Neuronal stem cell (in vitro differentiated cells): ENCODE measurements at places on chromosomes 7 and 10.

- no peak for DNase-seq
Observed at GRCh38 chr10:68327889-68328786, 3.7 kb upstream of the HNRNPH3 start.

- no peak for DNase-seq
Observed at GRCh38 chr10:15254808-15255648, 86.5 kb upstream of the NMT2 start.

DNA sequence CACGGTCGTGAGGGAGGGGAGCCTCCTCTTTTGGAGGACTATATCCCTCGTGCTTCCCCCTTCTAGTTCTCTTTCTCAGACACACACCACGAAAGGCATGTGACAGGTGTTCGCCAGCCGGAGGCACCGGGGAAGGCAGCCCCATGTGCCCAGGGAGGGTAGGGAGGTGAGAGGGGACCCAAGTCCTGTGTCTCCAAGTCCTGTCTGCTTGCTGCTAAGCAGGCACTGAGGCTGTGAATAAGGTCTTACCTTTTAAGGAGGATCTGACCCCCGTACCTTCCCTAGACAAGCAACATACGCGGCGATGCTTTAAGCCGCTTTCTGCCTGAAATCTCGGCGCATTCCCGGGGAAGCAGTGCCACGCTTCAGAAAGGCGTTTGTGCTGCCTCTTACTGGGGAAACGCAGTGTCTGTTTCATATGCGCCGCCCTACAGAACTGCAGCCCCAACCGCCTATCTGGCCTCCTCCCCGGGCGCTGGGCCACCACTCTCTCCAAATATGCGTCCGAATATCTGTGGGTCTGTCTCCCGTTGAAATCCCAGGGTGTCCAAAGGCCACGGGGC is 770 bp downstream of the PLXNA4 start:
- DNase-seq = no peak

DNA sequence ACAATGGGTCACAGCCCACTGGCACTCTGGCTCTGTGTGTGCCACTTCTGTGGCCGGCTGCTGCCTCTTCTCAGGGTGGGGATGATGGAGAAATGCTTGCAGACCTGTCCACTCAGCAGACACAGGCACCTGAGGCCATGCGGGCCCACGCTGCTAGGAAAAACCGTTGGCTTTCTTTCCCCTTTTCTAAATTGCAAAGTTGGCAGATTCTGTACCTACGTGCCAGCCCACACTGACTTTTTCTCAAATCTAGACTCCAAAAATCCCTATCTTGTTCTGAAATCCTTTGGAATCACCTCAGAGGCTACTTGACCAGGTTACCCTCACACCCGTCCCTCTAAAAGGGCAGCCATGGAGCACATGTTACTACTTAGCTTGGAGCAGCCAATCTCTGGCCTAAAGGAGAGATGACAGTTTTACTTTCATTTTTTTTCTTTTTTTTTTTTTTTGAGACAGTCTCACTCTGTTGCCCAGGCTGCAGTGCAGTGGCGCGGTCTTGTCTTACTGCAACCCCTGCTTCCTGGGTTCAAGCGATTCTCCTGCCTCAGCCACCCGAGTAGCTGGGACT is 99.4 kb downstream of the RNF216 start:
- no peak for DNase-seq

DNA sequence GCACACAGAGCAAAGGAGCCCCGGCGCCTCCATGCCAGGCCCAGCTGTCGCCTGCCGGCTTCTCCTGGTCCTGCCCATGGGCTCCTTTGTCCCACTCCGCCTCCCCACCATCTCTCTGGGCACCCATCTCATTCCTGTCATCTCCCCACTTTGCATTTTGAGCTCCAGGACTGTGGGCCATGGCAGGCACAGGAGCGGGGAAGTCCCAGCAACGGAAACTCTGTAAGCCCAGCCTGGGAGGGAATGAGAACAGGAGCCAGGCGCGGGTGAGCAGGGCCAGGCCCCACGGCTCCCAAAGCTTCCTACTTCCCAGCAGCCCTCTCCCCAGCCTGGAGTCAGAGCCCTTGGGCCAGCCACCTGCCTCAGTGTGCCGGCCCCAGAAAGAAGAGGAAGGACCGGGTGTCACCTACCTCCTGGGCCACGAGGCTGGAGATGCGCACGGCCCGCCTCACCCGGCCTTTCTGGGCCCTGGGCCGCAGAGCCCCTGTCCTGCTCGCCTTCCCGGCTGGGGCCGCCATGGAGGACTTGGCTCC is 23.1 kb downstream of the KCNH2 start:
- no peak for DNase-seq

DNA sequence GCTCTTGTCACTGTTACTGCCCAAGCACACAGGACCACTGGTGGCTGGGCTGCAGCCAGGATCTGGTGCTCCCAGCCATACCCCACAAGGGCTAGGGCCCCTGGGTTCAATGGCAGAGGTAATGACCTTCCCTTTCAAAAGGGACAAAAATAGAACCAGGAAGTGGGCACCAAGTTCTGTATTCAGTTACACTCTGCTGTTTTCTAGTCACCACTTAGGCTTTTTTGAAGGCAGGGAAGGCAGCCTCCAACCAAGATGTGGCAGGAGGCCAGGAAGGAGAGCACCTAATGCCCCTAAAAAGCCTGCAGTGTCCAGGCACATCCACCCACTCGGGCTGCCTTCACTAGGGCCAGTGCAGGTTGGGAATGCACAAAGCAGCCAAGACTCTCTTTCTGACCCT is 47.8 kb downstream of the NOD1 start:
- DNase-seq = no peak

GRCh38 chr7:34675749-34676374 is 17.8 kb downstream of the NPSR1 start:
- DNase-seq = peak; percentile 20

GRCh38 chr10:75294031-75294437 is 58.3 kb upstream of the COMTD1 start:
- no peak for DNase-seq

DNA sequence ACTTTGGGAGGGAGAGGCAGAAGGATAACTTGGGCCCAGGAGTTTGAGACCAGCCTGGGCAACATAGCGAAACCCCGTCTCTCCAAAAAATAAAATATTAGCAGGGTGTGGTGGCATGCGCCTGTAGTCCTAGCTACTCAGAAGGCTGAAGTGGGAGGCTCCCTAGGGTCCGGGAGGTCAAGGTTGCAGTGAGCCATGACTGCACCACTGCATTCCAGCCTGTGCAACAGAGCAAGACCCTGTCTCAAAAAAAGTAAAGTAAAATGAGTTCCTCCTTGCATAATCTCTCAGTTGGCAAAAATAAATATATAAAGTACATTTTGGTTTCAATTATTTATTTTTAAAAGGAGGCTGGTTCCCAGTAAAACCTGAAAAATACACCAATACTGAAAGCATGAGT is 11.8 kb downstream of the NANOS1 start:
- DNase-seq = no peak

DNA sequence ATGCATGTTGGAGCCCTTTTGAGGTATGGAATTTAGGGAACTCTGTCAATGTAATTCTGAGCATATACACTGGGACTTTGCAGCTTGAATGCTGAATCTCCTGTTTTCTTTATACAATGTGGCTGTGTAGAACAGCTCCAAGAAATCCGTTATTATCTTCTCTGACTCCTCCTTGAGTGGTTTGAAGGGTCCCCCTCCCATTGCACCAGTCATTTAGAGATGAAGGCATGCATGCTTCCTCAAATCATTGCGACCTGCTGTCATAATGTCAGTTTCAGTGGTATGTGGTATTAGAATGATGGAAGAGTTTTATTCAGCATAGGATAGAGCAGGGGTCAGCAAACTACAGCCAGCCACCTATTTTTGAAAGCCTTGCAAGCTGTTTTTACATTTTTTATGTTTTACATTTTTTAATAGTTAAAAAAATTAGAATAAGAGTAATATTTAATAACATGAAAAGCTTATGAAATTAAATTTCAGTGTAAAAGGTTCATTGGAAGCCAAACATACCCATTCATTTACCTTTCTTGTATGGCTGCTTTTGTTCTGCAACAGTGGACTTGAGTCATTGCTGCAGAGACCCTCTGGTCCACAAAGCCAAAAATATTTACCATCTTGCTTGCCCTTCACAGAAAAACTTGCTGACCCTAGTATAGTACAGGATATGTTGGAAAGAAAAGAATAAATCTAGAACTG is 8.1 kb downstream of the STK17A start:
- no peak for DNase-seq

DNA sequence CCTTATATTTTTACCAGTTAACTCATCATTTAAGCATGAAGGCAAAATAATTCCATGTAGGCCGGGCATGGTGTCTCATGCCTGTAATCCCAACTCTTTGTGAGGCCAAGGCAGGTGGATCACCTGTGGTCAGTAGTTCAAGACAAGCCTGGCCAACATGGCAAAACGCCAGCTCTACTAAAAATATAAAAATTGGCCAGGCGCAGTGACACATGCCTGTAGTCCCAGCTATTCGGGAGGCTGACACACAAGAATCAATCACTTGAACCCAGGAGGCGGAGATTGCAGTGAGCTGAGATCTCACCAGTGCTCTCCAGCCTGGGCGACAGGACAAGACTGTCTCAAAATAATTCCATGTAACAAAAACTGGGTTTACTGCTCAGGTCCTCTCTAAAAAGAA is 18.3 kb downstream of the HNRNPA2B1 start:
- no peak for DNase-seq

DNA sequence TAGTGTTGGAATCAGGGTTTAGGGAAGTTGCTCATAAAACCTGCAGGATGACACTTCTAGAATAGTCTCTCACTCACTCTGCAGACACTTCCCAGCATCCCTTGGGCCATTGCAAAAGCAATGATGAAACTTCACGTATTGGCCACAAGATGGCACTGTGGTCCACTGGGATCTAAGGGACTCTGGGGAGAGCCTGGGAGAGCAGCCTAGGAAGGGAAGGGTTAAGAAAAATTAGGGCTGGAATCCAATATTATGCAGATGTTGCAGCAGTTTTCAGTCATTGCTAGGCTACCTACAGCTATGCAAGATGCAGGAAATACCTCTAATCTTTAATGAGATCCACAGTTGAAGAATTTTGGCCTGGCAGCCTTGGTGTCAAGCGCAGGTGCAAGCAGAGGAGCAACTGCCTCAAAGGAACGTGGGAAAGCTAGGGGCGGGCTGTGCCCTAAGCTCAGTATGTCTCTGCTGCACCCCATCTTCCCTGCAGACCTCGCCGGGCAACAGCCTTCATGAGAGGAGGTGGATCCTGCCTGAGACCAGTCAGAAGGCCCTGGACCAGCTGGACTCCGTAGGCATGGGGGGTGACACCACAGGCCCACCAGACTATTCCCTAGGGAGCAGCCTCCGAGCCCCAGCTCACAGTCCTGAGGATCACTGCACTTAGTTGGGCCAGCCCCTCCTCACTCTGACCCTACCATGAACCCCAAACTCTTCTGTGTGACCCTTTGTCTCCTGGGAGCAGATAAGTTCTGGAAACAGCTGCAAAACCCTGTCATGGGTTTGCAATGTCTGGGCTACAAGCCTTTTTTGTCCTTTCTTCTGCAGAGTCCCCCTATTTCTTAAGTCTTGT is 127.9 kb upstream of the PRSS58 start:
- DNase-seq = peak; percentile 26

GRCh38 chr10:28637346-28637745 is 40.0 kb upstream of the BAMBI start:
- no peak for DNase-seq

- no peak for DNase-seq
Observed at GRCh38 chr10:131724169-131724545, 176.7 kb upstream of the PPP2R2D start.

GRCh38 chr7:30423788-30424505 is 54.6 kb downstream of the NOD1 start:
- DNase-seq = no peak

DNA sequence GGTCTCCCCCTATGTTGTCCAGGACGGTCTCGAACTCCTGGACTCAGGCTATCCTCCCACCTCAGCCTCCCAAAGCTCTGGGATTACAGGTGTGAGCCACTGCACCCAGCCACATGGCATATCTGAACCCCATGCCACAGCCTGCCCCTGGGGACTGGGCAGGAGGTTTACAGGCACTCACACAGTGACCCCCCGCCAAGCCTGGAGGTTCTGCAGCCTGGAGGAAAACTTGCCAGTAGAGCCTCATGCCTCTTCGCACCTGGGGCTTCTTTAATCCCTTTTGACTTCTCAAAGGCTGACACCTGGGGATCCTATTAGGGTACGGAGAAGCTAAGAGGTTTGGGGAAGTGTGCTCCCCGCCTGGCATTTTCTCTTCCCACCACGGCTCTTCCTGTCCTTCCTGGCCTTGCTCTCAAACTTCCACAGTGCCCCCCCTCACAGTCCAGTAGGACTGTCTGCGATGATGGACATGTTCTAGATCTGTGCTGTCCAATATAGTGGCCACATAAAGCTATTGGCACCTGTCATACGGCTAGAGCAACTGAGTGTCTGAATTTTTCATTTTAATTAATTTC is 11.4 kb upstream of the KCP start:
- DNase-seq = no peak

DNA sequence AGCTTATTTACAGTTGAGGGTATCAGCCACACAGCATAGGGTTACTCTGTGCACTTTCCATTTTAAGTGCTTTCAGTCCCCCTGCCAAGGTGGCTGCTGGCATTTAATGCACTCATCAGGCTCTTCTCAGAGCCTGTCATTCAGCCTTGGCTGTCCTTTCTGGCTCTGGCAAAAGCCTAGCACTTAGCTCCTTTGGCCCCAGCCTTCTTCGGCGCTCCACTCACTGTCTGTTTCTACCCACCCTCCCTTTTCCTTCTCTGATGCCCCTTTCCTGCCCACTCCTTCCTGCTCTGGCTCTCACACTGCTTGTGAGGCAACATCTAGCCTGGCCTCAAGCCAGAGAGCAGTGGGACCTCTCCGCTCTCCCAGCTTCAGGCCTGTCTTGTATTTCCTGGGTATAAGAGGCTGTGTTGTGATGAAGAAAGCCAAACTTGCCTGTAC is 60.2 kb downstream of the WIPF3 start:
- no peak for DNase-seq

- no peak for DNase-seq
Observed at GRCh38 chr10:30803892-30804322, 174.4 kb upstream of the LYZL2 start.
